NCI-H187 treated with DMSO at 0.1 percent for 48 hours (cell line): ENCODE measurements at places on chromosomes 12 and 14.

- no peak for DNase-seq
Observed at GRCh38 chr12:16955083-16955657, 349.2 kb upstream of the LMO3 start.

- DNase-seq = no peak
Observed at GRCh38 chr14:77303417-77304156, 17.1 kb downstream of the POMT2 start.

DNA sequence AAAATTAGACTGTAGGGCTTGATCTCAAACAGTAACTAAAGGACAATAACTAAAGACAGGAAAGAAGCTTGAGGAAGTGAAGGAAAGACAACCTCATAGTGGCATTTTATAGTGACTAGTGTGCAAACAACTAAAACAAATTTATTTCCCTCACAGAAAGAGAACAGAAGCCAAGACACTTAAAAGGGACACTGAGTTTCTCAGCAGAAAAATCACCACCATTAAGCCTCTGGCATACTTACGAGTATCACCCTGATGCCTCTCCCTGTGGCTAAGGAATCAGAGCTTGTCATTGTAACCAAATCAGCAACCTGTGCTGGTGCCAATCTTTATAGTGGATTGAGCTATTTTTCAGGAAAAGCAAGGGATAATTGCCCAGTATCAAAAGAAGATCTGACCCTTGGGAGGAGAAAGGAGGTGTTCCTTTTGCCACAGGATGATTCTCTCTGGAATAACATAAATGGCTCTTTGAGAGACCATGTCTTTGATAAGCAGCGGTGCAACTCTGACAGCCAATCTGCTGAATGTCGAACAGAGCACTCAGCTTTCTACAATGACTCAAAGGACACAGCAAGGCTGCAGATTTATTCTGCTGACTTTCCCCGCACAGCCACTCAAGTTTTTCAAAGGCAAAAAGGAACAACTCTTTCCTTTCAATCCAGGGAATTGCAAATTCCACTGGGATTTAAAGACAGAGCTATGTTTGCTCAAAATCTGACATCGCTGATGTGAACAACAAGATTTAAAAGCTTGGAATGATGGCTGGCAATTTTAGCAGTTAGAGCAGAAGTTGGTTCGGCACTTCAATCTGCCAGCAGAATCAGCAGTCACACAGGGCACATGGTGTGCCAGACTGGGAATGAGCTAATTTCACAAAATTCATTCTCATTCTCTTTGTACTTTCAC lies 34.6 kb downstream of the ATF7 start:
- no peak for DNase-seq

DNA sequence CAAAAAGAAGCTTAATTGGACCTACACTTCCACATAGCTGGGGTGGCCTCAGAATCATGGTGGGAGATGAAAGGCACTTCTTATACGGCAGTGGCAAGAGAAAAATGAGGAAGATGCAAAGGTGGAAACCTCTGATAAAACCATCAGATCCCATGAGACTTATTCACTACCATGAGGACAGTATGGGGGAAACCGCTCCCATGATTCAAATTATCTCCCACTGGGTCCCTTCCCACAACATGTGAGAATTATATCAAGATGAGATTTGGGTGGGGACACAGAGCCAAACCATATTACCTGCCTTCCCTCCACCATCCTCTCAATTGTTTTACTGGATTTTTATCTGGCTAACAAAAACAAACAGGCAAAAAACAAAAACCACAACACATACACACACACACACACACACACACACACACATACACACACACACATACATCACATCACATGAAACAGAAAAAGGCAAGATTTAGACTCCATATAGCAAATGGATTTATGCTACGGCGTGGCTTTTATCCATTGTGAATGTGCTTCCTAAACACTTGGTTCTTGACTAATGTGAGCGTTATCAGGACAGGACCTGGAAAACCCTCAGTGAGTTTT lies 66.7 kb downstream of the ZFP36L1 start:
- no peak for DNase-seq

DNA sequence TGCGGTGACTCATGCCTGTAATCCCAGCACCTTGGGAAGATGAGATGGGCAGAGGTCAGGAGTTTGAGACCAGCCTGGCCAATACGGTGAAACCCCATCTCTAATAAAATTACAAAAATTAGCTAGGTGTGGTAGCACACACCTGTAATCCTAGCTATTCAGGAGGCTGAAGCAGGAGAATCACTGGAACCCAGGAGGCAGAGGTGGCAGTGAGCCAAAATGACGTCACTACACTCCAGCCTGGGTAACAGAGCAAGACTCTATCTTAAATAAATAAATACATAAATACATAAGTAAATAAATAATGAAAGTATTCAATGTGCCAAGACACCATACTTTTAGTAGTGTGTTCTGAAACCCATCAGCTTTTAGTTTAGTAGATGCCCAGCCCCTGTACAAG lies 308.1 kb upstream of the FLRT2 start:
- DNase-seq = no peak

GRCh38 chr12:88733008-88733407 lies 152.7 kb upstream of the KITLG start:
- DNase-seq = no peak

GRCh38 chr12:122995503-122996187 lies 15.2 kb downstream of the ARL6IP4 start:
- no peak for DNase-seq

GRCh38 chr14:69355607-69356281 lies 42.4 kb downstream of the ERH start:
- peak; percentile 49 for DNase-seq

GRCh38 chr12:104171785-104172569 lies 34.0 kb upstream of the NFYB start:
- no peak for DNase-seq

DNA sequence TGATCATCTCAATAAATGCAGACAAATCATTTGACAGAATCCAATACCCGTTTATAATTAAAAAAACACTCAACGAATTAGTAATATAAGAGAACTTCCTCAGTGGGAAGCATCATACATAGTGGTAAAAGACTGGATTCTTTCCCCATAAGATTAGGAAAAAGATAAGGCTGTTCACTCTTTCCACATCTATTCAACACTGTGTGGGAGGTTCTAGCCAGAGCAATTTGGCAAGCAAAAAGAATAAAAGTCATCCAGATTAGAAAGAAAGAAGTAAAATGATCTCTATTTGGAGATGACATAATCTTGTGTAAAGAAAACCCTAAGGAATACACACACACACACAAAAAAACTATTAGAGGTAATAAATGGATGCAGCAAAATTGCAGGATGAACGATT lies 38.4 kb downstream of the YEATS4 start:
- no peak for DNase-seq

- DNase-seq = no peak
Observed at GRCh38 chr14:106843386-106843785, 1317.0 kb downstream of the TMEM121 start.

- no peak for DNase-seq
Observed at GRCh38 chr14:95467232-95467631, 49.2 kb downstream of the SYNE3 start.

- no peak for DNase-seq
Observed at GRCh38 chr12:116074686-116075085, 202.8 kb downstream of the MED13L start.

DNA sequence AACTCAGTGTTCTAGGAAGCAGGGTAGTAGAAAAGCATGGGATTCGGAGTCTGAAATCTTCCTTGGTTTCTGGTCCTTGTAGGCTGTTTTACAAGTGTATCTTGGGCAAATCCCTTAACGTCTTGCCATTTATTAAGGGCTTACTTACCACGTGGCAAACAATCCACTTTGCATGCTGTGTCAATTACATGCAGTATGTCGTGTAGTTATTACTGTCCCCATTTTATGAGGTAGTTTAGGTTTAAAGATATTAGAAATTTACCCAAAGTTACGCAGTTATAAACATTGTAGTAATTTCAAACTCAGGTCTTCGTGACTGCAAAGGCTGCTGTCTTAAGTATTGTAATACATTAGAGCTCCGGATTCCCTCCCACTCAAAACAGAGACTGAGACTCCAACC lies 1.5 kb upstream of the NOVA1 start:
- no peak for DNase-seq

DNA sequence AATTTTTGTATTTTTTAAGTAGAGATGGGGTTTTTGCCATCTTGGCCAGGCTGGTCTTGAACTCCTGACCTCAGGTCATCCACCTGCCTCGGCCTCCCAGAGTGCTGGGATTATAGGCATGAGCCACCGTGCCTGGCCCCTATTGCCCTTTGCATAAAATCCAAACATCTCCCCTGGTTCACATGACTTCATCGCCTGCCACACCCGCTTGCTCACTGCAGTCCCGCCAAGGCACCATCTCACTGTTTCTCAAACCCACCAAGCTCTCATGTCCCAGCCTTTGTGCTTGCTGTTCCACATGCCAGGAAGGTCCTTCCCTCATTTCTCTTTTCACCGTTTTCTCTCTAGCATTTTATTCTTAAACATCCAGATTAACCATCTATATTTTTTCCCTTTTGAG lies 9.7 kb downstream of the RHOF start:
- DNase-seq = no peak

GRCh38 chr12:98007963-98008362 lies 507.4 kb upstream of the TMPO start:
- DNase-seq = no peak

DNA sequence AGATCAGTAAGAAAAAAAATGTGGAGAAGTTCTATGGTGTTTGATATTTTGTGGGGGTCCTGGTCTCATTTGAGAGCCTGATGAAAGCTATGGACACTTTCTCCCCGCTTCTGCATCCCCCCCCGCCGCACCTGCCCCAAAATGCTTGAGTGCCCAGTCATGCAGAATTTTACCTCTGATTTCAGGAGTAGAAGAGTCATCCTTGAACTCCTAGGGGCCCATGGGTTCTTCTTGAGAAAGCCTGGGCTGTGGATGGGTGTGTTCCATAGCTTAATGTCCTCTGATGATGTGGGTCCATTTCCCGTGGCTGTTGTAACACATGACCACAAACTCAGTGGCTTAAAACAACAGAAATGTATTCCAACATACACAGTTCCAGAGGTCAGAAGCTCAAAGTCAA lies 248.8 kb upstream of the PWP1 start:
- no peak for DNase-seq

- DNase-seq = no peak
Observed at GRCh38 chr14:22883173-22883976, at the start of gene REM2. Gene REM2 (plus strand): TSS chr14:22883222. CDS start chr14:22883288, 66 bp downstream.

DNA sequence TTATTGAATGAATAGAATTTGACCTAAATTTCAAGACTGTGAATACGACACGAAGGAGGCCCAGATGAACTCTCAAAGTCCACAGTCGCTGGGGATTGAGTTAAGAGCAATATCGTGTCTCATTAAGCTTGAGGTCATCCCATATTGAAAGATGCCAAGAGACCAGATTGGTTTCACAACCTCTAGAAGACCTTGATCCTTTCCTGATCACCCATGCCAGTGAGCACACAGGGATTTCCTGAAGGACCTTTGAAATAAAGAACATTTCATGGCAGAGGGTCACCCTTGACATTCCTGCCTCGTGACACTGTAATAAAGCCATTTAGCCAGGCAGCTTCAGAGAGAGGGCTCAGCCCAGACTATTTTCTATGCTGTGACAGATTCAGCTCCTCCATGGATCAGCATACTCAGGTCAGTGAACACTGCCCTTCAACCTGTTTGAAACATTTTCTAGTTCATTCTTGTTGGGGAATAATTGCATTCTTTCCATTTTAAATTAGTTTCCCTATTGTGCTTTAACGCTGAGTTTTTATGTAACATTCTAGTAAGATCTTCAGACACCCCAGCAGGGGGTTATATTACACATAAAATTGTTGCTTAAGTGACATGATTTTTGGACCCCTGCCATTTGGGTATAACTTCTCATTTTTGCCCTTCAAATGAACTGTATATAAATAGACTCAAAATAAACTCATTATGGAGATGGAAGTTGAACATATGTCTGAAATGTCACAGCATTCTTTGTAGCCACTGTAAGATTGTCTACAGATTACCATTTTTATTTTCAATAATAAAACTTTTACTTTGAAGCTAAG lies 213.2 kb downstream of the C12orf50 start:
- DNase-seq = no peak

- no peak for DNase-seq
Observed at GRCh38 chr12:94144781-94145180, 3.6 kb upstream of the PLXNC1 start.

DNA sequence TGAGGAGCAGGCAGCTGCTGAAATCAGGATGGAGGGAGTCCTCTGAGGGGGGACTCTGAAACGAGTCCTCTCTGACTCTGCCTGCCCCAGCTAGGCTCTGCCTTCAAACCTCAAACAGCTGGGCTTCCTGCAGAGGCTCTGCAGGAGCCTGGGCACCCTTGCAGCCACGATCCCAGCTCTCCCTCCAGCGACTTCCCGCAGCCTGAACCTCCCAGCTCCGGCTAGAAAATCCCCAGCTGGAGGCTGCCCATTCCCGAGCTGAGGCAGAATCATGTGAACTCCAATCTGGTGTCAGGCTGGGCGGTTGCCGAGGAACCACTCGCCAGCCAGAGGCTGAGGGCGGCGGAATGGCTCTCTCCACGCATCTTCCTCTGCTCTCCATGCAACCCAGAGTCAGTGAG lies at the start of gene GPR68:
Gene GPR68, minus strand, starts transcription at position 204 of the 401 bp plus-strand sequence. CDS start 9,654 bp downstream, outside the sequence.
- no peak for DNase-seq

- DNase-seq = no peak
Observed at GRCh38 chr14:72709916-72710611, 183.8 kb downstream of the DPF3 start.

DNA sequence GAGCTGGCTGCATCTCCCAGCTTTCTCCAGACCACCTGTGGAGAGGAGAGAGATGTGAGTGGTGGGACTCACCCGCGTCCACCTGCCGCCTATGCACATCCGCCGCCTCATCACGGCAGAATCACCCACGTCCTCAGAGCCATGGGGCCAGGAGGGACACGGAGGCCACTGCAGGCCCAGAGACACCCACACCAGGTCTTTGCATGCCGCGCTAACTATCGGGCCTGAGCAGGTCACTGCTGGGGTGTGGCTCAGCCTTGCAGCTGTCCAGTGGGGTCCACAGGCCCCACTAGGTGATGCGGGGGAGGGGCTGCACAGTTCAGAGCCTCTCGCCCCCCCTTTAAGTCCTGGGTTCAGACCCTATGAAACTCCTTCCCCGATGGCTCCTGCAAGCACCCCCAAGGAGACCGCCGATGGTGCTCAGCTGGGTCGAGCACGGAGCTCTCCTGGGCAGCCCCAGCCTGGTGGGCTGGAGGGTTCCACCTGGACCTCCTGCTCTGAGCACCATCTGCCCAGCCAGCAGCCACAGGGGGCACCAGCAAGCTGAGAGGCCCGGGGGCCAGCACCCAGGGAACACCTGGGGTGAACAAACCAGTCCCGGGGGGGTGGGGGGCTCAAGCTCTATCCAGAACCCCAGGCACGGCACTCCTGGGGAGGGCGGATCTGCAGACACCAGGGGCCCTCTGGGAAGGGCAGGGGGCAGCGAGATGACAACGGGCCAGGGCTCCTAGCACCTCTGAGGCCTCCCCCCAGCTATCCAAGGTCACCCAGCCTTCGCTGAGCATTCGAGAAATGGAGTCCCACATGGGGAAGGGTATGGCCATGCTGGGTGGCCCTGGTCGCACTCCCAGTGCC lies 34.3 kb downstream of the CCNK start:
- DNase-seq = no peak
